ENCODE measurements at places on chromosomes 16 and 17.

DNA sequence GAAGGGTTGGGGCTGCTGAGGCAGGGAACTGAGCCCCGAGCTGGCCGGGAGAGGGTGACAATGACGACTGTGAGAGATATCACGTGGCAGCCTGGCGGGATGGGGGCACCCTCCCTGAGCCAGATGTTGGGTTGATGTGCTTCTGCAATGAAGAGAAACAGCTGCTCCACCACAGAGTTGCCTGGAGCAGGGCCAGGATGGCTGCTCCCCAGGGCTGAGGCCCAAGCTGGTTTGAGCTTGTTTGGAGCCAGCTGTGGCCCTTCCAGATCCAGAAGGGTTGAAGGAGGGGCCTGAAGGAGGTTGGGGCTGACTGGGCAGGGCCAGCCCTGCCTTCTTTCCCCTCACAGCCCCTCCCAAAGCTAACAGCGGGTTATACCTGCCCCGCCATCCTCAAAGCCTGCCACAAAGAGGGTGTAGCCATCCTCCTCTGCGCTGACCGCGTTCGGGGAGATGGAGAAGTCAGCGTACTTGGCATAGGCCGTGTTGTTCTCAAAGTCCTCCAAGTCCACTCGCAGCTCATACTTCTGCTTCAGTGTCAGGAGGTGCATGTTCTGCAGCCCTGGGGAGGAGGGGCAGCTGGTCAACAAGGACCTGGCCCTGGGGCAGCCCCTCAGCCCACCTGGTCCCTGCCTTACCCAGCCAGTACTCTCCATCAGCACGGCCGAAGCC, 2.1 kb downstream of the MFAP4 start:
- no peak for DNase-seq

DNA sequence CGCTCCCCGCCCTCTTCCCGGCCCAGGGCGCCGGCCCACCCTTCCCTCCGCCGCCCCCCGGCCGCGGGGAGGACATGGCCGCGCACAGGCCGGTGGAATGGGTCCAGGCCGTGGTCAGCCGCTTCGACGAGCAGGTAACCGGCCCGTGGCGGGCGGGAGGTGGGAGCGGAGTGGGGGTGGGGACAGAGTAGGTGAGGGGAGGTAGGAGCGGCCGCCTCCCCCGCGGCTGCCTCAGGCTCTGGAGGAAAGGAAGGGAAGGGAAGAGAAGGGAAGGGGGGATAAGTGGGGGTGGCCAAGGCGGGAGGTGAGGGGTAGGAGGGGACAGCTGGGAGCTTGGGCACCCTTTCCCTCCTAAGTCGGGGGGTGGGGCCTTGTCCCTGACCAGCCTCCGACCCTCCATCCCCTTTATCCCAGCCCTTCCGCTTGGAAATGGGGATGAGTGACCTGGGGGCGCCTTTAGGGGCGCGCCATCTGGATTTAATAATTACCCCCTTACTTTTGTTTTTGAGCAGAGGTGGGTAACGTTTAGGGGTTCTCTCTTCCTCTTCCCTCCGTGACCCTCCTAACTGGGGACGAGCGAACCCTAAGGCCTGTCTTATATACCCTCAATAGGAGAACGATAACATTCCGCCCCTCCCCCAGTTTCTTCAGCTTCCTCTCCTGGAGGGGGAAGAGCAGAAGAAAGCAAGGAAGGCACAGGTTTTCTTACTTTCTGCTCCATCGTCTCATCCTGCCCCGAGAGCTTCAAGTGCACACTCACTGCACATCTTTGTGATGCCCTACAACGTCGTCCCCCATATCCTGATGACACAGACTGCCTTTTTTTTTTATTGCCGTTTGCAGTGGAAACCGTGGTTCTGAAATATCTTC, 694 bp downstream of the NF1 start:
- DNase-seq = no peak

DNA sequence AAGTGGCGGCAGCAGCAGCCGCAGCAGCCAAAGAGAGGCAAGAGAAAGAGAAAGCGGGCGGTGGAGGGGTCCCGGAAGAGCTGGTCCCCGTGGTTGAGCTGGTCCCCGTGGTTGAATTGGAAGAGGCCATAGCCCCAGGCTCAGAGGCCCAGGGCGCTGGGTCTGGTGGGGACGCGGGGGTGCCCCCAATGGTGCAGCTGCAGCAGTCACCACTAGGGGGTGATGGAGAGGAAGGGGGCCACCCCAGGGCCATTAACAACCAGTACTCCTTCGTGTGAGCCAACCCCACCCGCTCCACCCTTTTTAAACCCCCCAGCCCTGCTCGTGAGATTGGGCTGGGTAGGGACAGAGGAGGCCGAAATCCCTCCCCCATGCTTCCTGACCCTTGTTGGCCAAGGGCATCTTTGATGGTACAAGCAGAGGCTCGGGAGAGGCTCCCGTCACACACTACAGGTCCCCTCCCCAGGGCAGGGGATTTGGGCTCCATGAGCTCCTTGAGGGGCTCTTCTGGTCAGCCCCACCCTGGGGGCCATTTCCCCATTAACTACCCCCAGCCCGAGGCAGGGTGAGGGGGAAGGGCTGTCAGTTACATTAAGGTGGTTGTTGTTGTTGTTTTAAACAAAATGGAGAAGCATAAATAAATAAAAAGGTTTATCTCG, 4.6 kb upstream of the ATP2A1 start:
- no peak for DNase-seq

GRCh38 chr16:69498926-69499325, 66.8 kb upstream of the NFAT5 start:
- DNase-seq = no peak

- DNase-seq = no peak
Observed at GRCh38 chr16:75127713-75128415, 11.3 kb upstream of the LDHD start.

- no peak for DNase-seq
Observed at GRCh38 chr17:510226-510917, 157.8 kb upstream of the RPH3AL start.

GRCh38 chr16:12703935-12704334, 99.8 kb downstream of the CPPED1 start:
- DNase-seq = no peak
